ENCODE measurements at places on chromosomes 11 and 22. TPM values are rescaled to one million over a fixed set of nuclear protein-coding genes. Genes with fewer than 3 reads are reported as not detected.

Gene NRIP3
- polyA plus RNA-seq, result 108 TPM

Gene MS4A5
- polyA plus RNA-seq, result 71.6 TPM

Gene ACTN3
- polyA plus RNA-seq, result 6.8 TPM

Gene SCN2B
- 0.70 TPM for polyA plus RNA-seq

Gene P2RX6
- polyA plus RNA-seq, result 5.2 TPM

Gene PAK1
- 60.1 TPM for polyA plus RNA-seq

Gene MS4A6E
- polyA plus RNA-seq, result 167 TPM

Gene ZMAT5
- 19.6 TPM for polyA plus RNA-seq

Gene BRMS1
- 67.5 TPM for polyA plus RNA-seq

Gene ACRV1
- polyA plus RNA-seq, result 175 TPM

Gene SCO2
- polyA plus RNA-seq, result 1.8 TPM

Gene KCNJ1
- polyA plus RNA-seq, result 0.16 TPM

Gene IL10RA
- 12.8 TPM for polyA plus RNA-seq

Gene CTTN
- 136 TPM for polyA plus RNA-seq

Gene E2F8
- polyA plus RNA-seq, result 5.3 TPM

Gene MS4A2
- 2.0 TPM for polyA plus RNA-seq

Gene PACSIN3
- 11.0 TPM for polyA plus RNA-seq

Gene DEPDC7
- 47.7 TPM for polyA plus RNA-seq

Gene RCOR2
- 7.9 TPM for polyA plus RNA-seq

Gene RASSF10
- polyA plus RNA-seq, result 2.9 TPM

Gene KCTD14
- polyA plus RNA-seq, result 3.8 TPM

Gene GRIK4
- 3.0 TPM for polyA plus RNA-seq

Gene CERK
- polyA plus RNA-seq, result 21.3 TPM

Gene OR51A2
- polyA plus RNA-seq, result not detected

Data from testis (tissue), 5 donors.